ENCODE measurements at places on chromosomes 12 and 14. TPM values are rescaled to one million over a fixed set of nuclear protein-coding genes. Genes with fewer than 3 reads are reported as not detected.

DNA sequence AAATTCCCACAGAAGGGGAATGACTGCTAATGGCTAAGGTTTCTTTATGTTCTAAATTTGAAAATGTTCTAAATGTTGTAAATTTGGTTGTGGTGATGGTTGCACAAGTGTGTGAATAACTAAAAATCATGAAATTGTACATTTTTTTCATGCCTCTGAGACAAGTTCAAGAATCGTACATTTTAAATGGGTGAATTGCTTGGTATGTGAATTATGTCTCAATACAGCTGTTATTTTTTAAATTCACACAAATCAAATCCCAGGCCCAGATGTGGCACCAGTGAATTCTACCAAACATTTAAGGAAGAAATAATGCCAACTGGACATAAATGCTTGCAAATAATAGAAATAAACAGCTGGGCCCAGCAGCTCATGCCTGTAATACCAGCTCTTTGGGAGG lies 28.6 kb upstream of the RND1 start:
- no peak for DNase-seq

DNA sequence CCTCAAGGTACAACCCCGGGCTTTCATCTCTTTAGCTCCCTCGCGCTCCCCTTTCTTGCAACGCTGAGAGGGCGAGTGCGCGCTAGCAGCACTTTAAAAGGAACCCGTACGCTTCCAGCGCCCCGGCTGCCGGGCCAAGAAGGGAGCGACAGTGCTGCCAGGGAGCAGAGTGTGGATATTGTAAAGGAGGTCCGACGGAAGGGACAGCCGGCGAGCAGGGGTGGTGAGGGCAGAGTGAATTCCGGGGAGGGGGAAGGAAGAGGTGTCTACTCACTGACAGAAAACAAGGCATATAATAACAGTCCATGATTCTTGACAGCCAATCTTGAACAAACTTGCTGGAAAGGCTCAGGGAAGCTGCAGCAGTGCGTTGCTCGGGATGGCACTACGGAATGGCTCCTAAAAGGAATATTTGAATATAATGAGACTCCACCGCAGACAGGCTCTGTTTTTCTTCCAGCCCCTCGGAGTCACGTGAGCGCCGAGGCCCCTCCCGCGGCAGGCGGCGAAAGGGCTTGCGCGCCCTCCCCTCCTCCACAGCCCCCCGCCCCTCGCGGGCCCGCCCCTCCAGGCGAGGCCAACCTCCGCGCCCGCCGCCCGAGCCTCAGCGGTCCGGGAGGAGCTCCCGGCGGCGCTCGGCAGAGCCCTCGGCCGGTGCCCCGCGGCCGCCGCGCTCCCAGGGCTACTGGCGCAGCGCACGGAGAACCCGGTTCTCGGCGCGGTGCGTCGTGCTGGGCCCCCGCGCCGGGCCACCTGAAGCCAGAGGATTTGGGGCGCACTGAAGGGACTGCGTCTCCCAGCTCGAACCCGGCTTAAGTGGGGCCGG lies 3.4 kb downstream of the BMP4 start:
- peak; percentile 93 for DNase-seq

- no peak for DNase-seq
Measured at GRCh38 chr14:81818271-81818670, 284.6 kb upstream of the SEL1L start.

GRCh38 chr12:123957196-123957595 lies 15.4 kb downstream of the CCDC92 start:
- DNase-seq, result no peak

- DNase-seq, result no peak
Measured at GRCh38 chr14:89807892-89808291, 146.6 kb downstream of the EFCAB11 start.

The OTUB2 gene
- 0.84 TPM for total RNA-seq

The KRT82 gene
- not detected for total RNA-seq

The GNPTAB gene
- total RNA-seq, result 37.3 TPM

The NOXRED1 gene
- total RNA-seq, result not detected

The RNASE3 gene
- total RNA-seq, result not detected

The C12orf57 gene
- total RNA-seq, result 73.7 TPM

The ALDH1L2 gene
- total RNA-seq, result 1.2 TPM
